ENCODE measurements at places on chromosomes 12 and 14.

- no peak for DNase-seq
Observed at GRCh38 chr12:52681526-52682380, 1.5 kb upstream of the KRT1 start.

DNA sequence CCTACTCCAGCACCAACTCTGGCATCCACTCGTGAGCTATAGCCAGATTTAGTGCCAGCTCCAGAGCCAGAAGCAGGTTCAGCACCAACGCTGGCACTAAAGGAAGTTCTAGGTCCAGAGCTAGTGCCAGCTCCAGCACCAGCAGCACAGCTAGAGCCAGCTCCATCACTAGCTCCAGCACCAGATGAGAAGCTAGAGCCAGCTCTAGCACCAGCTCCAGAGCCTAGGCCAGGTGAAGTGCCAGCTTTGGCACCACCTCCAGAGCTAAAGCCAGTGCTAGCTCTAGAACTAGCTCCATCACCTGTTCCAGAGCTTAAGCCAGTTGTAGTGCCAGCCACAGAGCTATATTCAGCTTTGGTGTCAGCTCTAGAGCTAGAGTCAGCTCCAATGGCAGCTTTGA is 24.7 kb downstream of the ABCD4 start:
- no peak for DNase-seq

DNA sequence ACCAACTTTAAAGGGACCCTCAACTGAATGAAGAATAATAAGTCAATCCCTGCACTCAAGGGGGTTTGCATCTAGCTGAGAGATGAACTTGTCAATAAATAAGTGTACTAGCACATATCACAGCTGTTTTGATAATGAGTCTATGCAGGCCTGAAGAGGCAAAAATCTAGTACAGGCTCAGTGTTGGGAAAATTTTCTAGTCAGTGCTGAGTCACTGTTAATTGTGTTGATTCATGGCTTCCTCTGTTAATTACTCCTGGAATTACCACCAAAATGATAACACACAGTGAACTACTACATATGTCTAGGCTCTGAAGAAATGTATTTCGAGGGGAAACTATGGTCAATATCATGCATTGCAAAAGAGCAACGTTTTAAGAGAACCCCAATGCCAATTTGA is 18.9 kb downstream of the SNRPF start:
- no peak for DNase-seq

DNA sequence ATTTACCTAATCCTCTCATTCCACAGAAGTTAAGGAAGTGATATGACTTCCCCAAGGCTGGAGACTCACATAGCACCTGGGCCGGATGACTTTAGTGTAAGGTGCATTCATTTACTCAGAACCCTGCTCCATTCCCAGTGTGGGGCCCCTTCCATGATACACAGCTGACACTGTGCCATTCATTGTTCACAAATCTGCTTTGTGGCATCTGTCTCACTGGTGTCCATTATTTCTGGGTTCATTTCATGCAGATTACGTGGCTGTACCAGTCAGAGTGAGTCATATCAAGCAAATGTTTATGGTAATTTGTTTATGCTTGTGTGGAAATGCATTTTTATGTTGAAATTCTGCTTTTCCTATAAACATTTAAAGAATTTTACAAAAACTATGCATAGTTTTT is 5.2 kb downstream of the ANO4 start:
- peak; percentile 6 for DNase-seq

GRCh38 chr14:94770251-94770749 is 387 bp upstream of the GSC start:
- DNase-seq = no peak

GRCh38 chr14:52125885-52126284 is 57.0 kb upstream of the NID2 start:
- DNase-seq = no peak

- DNase-seq = no peak
Observed at GRCh38 chr14:99077076-99077843, 194.7 kb downstream of the BCL11B start.

All from fibroblast of gingiva (primary cell).